ENCODE measurements at places on chromosomes 2 and 18. TPM values are rescaled to one million over a fixed set of nuclear protein-coding genes. Genes with fewer than 3 reads are reported as not detected.

SFTPB gene
- not detected for total RNA-seq

SERPINB13 gene
- not detected for total RNA-seq

GRCh38 chr2:238943338-238944067 lies 95.6 kb downstream of the TWIST2 start:
- no peaks in the 10 kb centered on the region for H3K27me3 ChIP-seq
- H3K4me3 ChIP-seq = no peak overlapping the region
- H3K4me1 ChIP-seq = peaks cover 11% of the 10 kb centered on the region
- no peak for DNase-seq
- no peak overlapping the region for H3K27ac ChIP-seq
- H3K36me3 ChIP-seq = no peaks in the 10 kb centered on the region

CLEC4F gene
- not detected for total RNA-seq

DNA sequence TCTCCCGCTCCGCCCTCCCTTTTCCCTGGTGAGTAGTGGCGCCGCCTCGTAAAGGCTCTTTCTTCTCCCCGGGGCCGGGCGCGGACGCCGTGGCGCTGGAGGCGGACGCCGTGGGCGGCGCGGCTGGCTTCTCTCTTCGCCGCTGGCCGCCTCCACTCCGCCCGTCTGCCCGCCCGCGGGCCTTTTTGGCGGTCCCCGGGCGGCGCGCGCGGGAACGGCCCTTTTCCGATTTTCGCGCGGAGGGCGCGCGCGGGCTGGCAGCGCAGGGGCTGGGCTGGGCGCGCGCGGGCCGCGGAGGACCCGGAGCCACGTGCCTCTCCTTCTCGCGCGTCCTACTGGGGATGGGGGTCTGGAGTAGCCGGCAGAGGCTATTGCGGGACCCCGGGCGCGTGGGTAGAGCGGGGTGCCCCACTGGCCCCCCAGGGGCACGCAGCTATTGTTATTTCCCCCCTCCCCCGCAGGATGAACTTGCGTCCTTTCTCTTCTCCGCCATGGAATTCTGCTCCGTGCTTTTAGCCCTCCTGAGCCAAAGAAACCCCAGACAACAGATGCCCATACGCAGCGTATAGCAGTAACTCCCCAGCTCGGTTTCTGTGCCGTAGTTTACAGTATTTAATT lies 472 bp downstream of the SLC20A1 start:
- peaks cover 52% of the 10 kb centered on the region for H3K4me1 ChIP-seq
- H3K27ac ChIP-seq = peak overlapping the region; percentile 80
- DNase-seq = no peak
- peak overlapping the region; percentile 97 for H3K4me3 ChIP-seq
- no peaks in the 10 kb centered on the region for H3K27me3 ChIP-seq

GRCh38 chr2:29517413-29517812 lies 402.2 kb downstream of the CLIP4 start:
- no peak overlapping the region for H3K27ac ChIP-seq
- H3K27me3 ChIP-seq = peaks cover 8% of the 10 kb centered on the region
- no peak overlapping the region for H3K4me3 ChIP-seq
- H3K4me1 ChIP-seq = no peaks in the 10 kb centered on the region
- no peaks in the 10 kb centered on the region for H3K36me3 ChIP-seq

DNA sequence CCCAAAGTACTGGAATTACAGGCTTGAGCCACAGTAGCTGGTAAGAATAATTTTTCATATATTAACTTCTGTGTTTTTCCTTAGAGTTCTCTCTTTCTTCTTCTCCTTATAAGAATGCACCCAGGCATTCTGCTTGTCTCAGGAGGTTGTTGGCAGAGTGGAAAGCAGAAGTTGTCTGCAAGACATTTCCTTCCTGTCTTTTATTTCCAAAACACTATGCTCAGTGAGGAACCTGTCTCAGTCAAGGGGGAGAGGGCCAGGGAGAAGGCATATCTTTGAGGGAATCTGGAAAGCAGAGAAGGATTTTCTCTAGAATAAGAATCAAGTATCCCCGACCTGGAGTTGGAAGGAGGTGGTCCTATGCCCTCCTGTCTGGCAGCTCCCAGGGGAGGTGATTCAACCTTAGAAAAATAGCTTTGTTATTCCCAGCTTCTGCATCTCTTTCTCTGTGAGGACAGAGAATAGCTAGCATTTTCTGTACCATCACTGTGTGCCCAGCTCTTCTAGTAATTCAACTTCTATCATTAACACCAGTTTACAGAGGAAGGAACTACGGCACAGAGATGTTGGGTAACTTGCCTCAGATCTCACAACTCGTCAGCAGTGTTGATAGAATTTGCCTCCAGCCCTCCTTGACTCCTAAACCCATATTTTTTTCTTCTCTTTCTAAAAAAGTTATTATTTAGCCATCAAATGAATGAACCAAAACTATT lies 3.8 kb upstream of the LPIN2 start:
- H3K4me3 ChIP-seq = no peak overlapping the region
- no peak for DNase-seq
- peak overlapping the region; percentile 14 for H3K27ac ChIP-seq
- no peaks in the 10 kb centered on the region for H3K27me3 ChIP-seq
- H3K36me3 ChIP-seq = peaks cover 6% of the 10 kb centered on the region

PEX13 gene
- total RNA-seq = 18.7 TPM

CHST9 gene
- total RNA-seq = not detected

DNA sequence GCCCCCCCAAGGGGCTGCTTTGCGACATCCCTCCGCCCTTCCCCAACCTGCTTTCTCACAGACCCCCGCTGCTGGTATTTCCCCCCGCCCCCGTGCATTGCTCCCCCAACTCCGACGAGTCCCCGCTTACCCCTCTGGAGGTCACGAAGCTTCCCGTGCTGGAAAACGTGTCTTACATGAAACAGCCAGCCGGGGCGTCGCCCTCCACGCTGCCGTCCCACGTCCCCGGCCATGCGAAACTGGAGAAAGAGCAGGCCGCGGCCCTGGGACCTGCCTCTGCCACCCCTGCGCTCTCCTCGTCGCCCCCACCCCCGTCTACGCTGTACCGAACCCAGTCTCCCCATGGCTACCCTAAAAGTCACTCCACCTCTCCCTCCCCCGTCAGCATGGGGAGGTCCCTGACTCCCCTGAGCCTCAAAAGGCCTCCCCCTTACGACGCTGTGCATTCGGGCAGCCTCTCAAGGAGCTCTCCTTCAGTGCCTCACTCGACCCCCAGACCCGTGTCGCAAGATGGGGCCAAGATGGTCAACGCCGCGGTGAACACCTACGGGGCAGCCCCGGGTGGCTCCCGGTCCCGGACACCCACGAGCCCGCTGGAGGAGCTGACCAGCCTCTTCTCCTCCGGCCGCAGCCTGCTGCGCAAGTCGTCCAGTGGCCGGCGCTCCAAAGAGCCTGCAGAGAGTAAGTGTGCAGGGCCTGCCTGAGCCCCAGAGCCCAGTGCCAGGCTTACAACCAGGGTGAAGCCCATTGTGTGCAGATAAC lies 183.0 kb downstream of the NYAP2 start:
- no peak overlapping the region for H3K4me3 ChIP-seq
- no peak overlapping the region for H3K27ac ChIP-seq
- DNase-seq = no peak
- peaks cover 6% of the 10 kb centered on the region for H3K27me3 ChIP-seq

GRCh38 chr18:54327818-54328217 lies 29.8 kb downstream of the STARD6 start:
- no peaks in the 10 kb centered on the region for H3K36me3 ChIP-seq
- no peaks in the 10 kb centered on the region for H3K4me1 ChIP-seq
- H3K4me3 ChIP-seq = no peak overlapping the region
- peaks cover 2% of the 10 kb centered on the region for H3K27me3 ChIP-seq
- DNase-seq = no peak
- no peak overlapping the region for H3K27ac ChIP-seq

FIGLA gene
- total RNA-seq = not detected

DNA sequence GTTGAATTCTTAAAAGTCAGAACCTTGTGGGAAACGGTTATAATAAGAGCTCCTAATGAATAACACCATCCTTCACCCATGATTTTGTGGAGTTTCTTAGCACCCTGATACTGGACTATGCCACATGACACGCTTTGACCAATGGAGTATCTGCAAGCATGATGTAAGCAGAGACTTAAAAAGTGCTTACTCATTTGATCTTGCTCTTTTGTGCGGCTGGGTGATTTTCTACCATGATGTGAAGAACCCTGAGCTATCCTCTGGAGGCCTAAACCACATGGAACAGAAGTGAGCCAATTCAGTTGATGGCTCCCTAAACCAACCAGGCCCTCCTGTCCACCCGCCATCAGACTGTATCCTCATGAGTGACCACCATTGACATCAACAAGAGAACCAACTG lies 70.9 kb downstream of the TCF4 start:
- H3K27me3 ChIP-seq = no peaks in the 10 kb centered on the region
- H3K4me1 ChIP-seq = no peaks in the 10 kb centered on the region
- H3K4me3 ChIP-seq = no peak overlapping the region
- DNase-seq = no peak
- H3K27ac ChIP-seq = no peak overlapping the region
- H3K36me3 ChIP-seq = no peaks in the 10 kb centered on the region

DNA sequence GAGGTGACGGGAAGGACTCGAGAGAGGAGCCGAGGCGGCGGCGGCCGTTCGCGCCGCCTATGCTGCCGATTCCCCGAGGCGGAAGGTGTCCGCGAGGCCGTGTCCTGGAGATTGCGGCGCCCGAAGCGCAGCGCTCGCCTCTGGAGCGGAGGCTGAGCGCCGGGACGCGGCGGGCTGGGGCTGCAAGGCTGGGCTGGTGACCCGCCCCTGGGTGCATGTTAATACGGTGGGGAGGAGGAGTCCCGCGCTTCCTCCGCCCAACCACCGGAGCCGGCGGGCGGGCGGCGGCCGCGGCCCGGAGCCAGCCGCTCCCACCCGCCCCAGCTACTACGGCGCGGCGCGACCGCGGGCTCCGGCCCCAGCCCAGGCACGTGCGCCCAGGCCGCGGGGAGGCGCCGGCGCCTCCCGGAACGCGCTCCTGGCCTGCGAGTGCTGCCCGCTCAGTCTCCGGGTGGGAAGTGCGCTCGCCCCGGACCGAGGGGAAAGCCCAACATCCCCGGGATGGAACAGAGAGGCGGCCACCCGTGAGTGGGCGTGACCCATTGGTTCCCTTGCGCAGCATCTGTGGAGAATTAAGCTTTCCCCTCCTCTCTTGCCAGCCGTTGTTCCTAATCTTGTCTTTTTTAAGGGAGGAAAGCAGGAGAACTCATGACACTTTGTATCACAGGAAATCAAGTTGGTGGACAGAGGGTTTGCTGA lies at the start of gene DLGAP1:
DLGAP1 (minus strand) TSS at position 195 of the 699 bp plus-strand sequence.
- no peak within 1 kb of the TSS for H3K4me3 ChIP-seq
- H3K4me1 ChIP-seq = peaks cover 2% of the 10 kb centered on the region
- no peak within 1 kb of the TSS for H3K27ac ChIP-seq
- H3K36me3 ChIP-seq = peaks cover 5% of the 10 kb centered on the region

- no peak overlapping the region for H3K4me3 ChIP-seq
- H3K4me1 ChIP-seq = no peaks in the 10 kb centered on the region
- H3K27me3 ChIP-seq = no peaks in the 10 kb centered on the region
- no peak overlapping the region for H3K27ac ChIP-seq
Observed at GRCh38 chr2:21422050-21422449, 298.3 kb downstream of the TDRD15 start.

DNA sequence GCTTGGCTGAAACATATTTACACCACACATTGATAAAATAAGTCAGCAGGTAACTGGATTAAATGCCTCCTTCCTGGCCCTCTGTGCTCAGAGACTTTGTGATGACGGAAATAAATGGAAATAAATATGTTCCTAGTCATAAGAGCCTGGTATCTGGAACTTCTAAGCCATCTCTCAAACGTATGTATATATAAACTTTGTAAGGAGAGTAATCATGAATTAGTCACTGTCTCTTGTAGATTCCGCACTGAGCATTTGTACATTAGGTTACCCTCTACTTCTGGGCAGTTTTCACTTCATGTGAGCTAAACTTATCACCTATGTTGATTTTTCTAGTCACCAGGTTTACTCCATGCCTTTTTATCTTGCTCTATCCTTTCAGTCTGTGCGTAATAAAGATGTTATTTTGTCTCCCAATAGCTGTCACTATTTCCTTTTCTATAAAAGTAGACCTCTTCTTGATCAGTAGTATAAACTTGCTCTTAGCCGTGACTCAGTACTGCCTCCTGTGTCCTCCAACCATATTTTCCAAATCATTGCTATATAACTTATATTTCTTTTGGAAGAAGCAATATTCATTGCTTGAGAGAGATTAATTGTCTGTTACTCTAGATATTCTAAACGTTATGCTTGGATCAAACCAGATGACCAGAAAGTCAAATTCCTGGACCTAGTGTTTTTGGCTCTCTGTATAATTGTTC lies 53.2 kb downstream of the FEZ2 start:
- peaks cover 14% of the 10 kb centered on the region for H3K36me3 ChIP-seq
- H3K27ac ChIP-seq = no peak overlapping the region
- H3K4me3 ChIP-seq = no peak overlapping the region
- no peaks in the 10 kb centered on the region for H3K4me1 ChIP-seq
- H3K27me3 ChIP-seq = no peaks in the 10 kb centered on the region

C1GALT1C1L gene
- not detected for total RNA-seq

- DNase-seq = no peak
- no peak overlapping the region for H3K27ac ChIP-seq
- H3K4me1 ChIP-seq = no peaks in the 10 kb centered on the region
- H3K36me3 ChIP-seq = no peaks in the 10 kb centered on the region
- no peaks in the 10 kb centered on the region for H3K27me3 ChIP-seq
Observed at GRCh38 chr18:55555395-55556027, 32.5 kb downstream of the TCF4 start.

DNA sequence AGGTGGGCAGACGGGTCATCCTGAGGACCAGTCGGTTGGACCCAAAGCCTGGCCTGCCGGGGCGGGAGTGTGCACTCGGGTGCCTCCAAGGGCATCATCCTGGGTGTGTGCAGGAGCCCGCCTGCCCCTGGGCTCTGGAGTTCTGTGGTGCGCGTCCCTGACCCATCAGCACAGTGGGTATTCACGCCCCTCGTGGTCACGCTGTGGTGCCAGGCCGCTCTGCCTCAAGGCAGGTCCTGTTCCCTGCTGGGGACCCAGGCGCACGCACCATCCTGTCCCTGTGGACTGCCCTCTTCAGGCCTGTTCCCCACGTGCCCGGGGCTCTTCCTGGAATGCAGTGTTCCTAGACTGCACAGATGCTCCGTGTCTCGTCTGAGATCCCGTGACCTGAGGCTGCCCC lies 14.3 kb upstream of the D2HGDH start:
- H3K36me3 ChIP-seq = peaks cover 46% of the 10 kb centered on the region
- H3K4me3 ChIP-seq = no peak overlapping the region

DNA sequence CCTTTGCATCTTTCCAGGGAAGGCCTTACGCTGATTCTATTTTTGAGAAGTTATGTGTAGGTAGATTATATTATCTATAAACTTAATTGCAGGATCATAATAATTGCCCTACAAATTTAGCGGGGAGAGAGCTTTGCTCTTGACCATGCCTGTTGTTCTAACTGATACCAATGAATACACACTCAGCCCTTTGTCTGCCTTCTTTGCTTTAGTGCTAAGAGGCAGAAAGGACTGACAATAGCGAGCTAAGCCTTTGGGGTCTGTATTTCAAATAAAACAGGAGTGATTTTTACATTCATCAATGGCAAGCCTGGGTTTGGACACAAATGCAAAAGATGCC lies 115.3 kb upstream of the STON1 start:
- H3K4me1 ChIP-seq = peaks cover 23% of the 10 kb centered on the region
- no peak overlapping the region for H3K27ac ChIP-seq
- no peak for DNase-seq
- no peak overlapping the region for H3K4me3 ChIP-seq

DNAJC5G gene
- not detected for total RNA-seq

GRCh38 chr2:28390746-28391563 lies 1.7 kb upstream of the FOSL2 start:
- H3K4me1 ChIP-seq = peaks cover 30% of the 10 kb centered on the region
- peaks cover 2% of the 10 kb centered on the region for H3K27me3 ChIP-seq
- peaks cover 2% of the 10 kb centered on the region for H3K36me3 ChIP-seq
- H3K27ac ChIP-seq = peak overlapping the region; percentile 98
- H3K4me3 ChIP-seq = peak overlapping the region; percentile 94

All from activated CD4-positive, alpha-beta memory T cell treated with anti-CD3 and anti-CD28 coated beads for 36 hours (primary cell).